Activated naive CD4-positive, alpha-beta T cell treated with anti-CD3 and anti-CD28 coated beads for 36 hours (primary cell): ENCODE measurements at places on chromosomes 5 and 9. TPM values are rescaled to one million over a fixed set of nuclear protein-coding genes. Genes with fewer than 3 reads are reported as not detected.

DNA sequence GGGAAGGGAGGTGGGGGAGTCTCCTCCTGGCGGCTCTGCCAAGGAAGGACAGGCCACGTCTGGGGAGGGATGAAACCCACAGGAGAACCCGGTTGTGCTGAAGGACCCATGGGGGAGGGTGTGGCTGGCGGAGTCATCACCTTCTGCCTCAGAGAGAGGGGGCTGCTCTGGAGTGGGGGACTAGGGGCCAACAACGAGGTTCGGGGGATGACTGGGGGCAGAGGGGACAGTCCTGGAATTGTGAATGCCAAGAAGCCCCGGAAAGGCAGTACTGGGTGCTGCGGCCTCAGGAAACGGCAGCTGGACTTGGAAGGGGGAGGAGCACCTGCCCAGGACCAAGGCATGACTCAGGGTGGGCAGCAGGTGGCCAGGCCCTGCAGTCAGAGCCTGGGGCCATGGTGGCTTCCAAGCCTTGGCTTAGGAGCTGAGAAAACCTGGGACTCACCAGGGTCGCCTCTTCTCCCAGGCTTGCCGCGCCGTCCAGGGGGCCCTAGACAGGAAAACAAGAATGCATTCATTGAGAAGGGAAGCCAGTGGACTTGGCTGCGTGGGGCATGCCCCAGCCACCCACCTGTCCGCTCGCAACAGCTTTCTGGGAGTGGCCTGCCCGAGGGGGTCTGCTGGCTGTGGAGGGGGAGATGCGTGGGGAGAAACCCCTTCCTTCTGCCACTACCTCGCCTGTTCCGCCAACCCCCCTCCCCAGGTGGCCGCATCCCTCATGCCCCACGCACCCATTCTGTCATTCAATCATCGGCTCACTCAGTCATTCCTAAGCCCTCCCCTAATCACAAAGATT is 74.0 kb upstream of the PHYKPL start:
- DNase-seq, result no peak

DNA sequence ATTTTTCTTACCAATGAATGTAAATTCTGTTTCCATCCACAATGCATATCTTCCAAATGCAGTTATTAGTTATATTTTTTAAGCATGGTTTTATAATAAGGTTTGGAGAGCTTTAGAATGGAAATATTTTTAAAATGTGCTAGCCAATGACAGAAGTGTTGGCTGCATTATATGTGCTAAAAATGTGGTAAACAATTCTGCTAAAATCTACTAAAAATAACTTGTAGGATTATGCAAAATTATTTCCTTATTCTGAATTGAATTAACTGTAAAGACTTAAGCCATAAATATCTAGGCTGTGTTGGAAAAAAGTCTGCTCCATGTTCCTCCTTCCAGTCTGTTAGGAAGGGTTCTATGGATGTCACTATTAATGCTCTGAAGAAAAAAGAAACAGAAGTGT is 503.3 kb downstream of the PRR16 start:
- DNase-seq, result no peak

GRCh38 chr5:171250738-171251137 is 58.3 kb upstream of the TLX3 start:
- no peak for DNase-seq

DNA sequence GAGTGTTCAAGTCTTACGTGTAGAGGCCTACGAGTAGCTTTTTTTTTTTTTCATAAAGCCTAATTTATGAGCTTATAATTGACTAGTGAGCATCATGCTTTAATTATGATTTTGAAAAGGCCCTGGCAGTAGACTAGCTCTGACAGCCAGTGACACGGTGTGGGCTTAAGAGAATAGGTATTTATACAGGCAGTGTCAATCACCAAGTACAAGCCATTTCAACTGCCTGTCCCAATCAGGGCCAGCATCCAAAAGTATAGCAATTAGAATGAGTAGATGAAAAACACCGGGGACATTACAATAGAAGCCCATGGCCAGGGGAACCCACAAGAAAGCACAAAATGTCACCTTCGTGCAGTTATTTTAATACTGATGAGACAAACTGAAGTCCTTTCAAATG is 552.8 kb downstream of the CAAP1 start:
- no peak for DNase-seq

DNA sequence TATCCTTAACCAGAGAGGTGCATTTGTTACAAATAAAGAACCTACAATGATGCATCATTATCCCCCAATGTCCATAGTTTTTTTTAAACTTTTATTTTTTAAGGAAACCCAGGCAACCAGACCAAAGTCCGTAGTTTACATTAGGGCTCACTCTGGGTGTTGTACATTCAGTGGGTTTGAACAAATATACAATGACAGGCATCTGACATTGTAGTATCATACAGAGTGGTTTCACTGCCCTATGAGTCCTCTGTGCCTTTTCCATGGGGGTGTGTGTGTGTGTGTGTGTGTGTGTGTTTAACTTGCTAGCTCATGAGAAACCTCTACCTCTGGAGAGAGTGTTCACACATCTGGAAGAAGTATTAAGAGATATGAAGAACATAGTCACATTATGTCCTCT is 141.5 kb downstream of the KDM4C start:
- no peak for DNase-seq

GRCh38 chr9:95626885-95627558 is 110.3 kb upstream of the PTCH1 start:
- peak; percentile 91 for DNase-seq

DNA sequence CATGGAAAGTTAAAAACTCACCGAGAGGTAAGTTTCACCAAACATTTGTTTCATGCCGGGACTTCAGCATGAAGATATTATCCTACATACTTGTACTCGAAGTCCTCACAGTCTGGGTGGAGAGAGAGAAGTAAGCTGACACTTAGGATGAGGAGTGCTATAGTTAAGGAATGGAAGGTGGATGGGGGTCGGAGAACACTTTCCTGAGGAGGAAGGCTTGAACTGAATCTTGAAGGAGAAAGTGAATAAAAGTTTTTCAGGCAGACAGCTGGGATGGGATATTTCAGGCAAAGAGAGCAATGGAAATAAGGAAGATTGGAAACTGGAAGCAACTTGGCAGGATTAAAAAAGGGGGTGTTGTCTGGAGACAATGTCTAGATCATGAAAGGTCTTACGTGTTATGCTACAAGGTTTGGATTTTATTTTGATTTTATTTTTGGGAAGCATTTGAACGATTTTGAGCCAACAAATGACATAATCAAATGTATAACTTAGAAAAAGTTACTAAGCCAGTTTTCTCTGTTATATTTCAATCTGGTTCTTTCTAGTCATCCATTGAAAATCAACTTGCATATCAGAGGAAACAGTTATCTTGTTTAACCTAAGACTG is 167.1 kb downstream of the PAM start:
- DNase-seq, result no peak

DNA sequence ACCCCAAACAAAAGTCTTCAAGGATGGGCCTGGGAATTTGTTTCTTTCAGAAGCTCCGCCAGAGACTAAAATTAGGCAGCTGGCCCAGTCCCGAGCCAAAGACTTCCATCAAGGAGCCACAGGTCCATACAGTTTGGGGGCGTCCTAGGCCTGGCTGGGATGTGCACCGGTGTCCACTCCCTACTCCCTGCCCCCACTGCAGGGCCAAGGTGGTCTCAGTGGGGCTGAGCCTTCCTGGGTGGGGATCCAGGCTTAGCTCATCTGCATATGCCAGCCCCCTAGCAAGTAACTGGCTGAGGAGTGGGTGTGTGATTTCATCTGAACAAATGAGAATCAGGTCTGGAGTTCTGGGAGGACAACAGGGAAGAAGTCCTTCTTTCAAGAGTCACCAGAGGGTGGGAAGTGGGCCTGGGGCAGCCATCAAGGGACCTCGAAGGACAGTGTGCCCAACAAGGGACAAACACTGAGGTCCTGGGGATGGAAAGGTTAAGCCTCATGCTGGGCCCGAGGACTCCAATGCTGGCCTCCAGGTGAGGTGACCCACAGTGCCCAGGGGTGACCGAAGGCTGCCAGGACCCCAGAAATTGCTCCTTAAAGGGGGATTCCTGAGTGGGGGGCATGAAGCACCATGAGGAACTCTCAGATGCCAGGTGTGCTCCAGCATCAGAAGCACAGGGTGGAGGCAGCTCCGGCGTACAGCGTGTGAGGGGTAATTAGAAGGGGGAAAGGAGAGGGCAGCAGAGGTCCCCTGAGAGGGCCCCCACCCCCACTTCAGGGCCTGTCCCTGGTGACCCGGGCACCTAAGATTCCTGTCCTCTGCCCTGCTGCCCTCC is 91.3 kb downstream of the ZNF354C start:
- DNase-seq, result no peak

DNA sequence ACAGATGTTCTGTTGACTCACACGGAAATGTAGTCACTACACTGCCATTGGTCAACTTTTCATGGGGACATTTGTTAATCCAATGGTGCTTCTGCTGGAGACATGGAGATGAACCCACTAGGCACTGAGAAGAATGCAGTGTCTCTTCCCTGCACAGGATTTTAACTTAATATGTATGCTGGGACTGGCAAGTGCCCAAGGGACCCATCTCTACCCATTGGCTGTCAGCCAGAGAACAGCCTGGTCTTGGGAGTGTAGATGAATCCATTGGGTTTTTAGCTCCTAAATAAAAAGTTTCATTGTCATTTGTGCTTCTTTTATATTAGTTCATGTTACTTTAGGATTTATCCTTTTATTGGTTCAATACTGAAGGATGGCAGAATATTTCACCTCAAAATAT is 195.8 kb upstream of the CDH6 start:
- no peak for DNase-seq

DNA sequence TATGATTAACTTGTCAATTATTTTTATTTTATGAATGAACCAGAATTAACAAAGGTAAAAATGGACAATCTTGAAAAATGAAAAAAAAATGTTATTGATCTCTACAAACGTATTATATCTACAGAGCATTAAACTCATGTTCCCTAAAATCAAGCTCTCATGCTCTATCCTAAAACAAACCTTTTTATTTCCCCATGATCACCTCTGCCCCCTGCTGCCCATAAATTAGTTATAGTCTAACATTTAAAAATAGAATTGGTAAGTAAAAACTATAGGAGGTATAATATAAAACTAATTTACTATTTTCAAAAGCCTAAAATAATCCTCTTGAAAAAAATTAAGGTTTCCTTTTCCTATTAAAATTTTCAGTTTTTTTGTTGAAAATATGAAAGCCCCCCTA is 168.0 kb upstream of the POU5F2 start:
- peak; percentile 4 for DNase-seq

DNA sequence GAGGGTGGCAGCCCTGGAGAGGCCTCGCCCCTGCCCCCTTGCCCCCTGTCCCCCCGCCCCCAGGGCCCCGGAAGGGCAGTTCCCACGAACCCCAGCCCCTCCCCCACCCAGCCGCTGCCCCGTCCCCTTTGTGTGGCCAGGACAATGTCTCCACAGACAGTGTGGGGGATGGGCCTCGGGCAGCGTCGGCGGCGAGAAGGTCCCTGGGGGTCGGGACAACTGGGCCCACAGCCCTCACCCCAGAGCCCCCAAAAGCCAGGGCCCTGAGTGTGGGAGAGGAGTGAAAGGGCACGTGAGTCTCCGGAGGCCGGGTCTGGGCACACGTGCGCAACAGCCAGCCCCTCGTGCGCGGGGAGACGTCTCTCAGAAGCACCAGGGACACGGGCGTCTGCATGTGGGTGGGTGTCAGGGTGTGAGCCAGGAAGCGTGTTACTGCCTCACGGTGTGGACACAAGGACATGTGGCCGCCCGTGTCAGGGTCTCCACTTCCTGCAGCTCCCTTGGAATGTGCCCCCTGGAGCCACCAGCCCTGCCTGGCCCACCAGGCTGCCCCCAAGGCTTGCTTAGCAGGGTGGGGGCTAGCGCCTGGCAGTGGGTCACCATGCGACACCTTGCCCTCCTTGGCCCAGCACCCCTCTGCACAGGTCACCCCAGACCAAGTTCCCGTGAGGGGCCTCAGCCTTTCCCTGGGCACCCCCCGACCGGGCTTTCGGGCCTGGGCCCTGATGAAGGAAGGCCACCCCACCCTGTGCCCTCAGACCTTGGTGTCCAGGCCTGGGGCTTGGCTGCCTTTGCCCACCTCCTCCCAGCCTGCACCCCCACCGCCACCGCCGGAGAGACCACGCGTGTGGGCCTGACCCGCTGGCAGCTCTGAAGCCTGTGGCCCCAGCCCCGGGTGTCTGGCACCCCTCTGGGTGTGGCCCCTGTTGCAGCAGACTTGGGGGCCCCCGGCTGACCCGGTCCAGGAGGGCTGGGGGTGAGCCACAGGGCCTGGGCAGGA is 12.8 kb upstream of the NRARP start:
- no peak for DNase-seq

- no peak for DNase-seq
Measured at GRCh38 chr9:102355982-102356381, 617.5 kb upstream of the GRIN3A start.

DNA sequence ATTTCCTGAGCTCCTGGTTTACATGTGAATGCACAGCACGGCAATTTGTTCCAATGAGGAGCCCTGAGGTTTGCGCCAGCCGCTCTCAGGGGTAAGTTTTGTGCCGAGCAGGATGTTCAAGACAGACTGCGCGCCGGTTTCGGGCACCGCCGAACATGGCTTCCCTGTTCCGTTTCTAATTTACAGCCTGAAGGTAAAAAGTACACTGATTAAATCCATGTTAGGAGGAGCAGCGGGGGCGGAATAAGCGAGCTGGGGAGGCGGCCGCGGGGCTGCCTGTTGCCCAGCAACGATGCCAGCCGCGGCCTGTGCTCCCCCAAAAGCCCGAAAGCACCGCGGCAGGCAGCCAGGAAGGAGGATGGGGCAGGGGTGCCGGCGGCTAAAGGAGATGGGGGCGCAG is 6.4 kb downstream of the SOWAHA start:
- peak; percentile 42 for DNase-seq

- DNase-seq, result no peak
Measured at GRCh38 chr5:103473725-103474124, 88.9 kb downstream of the NUDT12 start.

GRCh38 chr5:154485850-154486426 is 7.9 kb upstream of the HAND1 start:
- DNase-seq, result no peak

DNA sequence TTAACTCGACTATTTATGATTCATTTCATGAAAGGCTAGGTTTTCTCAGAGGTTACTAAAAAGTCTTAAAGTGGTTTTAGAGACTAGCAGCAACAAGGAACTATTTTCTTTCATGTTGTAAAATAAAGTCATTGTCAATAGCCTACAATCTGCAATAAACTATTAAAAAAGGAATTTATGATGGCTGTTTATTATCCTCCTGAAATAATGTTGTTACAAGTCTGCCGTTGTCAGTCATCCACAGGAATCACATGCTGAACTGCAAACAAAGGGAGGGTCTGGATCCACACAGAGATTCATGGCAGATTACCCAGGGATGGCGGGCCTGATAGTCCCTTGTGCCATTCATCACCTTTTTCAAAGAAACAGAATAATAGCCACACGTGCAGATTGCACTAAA is 49.2 kb downstream of the TMEM174 start:
- no peak for DNase-seq

GRCh38 chr5:6757414-6757969 is 44.3 kb downstream of the TENT4A start:
- DNase-seq, result no peak

Gene ACTBL2
- total RNA-seq, result not detected

Gene FGFR4
- 1.3 TPM for total RNA-seq

Gene CHSY3
- not detected for total RNA-seq

Gene MYMK
- total RNA-seq, result not detected

Gene NCS1
- total RNA-seq, result 22.4 TPM

Gene SLC36A2
- total RNA-seq, result not detected

Gene CAMK4
- total RNA-seq, result 40.6 TPM

Gene PIP5KL1
- total RNA-seq, result 1.8 TPM

Gene TLX3
- not detected for total RNA-seq
